ENCODE measurements at places on chromosomes 7 and 10.

DNA sequence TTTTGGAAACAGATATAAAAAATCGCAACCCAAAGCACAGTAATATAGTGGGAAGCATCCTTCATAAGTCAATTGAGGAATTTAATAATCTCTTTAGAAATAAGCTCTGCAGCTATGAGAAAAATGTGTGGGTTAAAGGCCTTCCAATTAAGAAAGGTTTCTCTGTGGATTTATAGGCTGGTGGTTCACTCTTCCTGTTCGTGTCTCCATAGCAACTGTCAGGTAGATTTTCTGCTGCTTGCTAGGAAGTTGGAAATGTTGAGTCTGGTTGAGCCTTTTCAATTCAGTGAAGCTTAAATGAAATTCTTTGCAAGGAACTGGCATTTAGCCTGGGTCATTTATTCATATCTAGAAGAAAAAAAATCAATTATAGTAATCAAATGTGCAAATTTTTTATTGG, 652.8 kb upstream of the CELF2 start:
- no peak for DNase-seq

GRCh38 chr10:80945264-80945880, 407.7 kb downstream of the SH2D4B start:
- no peak for DNase-seq

DNA sequence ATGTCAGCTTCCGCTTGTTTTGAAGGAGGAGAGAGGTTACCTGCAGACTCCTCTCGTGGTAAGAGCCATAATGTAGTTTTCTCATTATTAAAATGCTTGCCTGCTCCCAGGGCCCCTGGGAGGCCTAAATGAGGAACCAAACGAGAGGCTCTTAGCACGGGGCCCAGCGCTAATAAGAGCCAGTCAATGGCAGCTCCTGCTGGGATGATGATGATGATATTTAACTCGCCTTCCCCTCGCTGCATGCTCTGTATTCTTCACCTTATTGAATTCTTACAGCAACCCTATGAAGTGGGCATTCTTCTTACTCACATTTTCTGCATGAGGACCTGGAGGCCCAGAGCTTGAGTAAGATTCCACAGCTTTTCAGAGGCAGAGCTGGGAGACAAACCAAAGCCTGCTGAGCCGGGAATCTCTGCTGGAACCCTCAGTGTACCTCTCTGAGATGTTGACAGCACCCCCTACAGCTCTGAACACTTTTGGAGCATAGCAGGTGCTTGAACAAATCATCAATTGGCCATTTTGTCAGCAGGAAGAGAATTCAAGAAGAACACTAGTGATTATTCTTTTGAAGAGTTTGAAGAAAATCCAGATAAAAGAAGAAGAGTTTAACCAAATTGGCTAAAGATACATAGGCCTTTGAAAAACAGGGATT, 93.1 kb upstream of the HABP2 start:
- no peak for DNase-seq

GRCh38 chr7:80708123-80708522, 69.7 kb downstream of the CD36 start:
- DNase-seq, result no peak

DNA sequence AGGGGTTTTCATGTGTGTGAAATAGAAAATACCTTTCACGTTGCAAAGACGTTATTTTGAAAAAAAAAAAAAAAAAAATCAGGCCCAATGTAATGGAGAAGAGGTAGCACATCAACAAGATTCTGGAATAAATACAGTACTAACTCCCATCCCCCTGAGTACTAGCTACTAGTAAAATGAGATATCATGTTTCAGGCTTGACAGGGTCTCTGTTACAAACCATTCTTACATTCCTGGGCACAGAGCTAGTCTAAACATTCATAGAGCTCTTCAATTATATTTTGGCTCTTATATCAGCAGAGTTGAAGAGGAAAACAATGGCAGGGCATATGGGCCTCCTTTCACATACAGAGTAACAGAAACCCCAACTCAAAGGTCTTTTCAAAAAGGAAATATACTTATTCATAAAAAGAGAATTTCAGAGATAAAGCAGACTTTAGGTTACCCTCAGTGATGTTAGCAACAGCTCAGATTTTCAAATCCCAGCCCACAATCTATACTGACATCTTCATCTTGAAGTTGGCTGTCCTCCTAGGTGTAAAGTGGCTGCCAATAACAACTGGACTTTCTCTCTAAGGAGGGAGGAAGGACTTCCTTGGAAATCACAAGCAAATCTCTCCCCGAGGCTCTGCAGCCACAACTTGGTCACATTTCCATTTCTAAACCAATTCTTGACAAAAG, 18.6 kb downstream of the C7orf33 start:
- no peak for DNase-seq

DNA sequence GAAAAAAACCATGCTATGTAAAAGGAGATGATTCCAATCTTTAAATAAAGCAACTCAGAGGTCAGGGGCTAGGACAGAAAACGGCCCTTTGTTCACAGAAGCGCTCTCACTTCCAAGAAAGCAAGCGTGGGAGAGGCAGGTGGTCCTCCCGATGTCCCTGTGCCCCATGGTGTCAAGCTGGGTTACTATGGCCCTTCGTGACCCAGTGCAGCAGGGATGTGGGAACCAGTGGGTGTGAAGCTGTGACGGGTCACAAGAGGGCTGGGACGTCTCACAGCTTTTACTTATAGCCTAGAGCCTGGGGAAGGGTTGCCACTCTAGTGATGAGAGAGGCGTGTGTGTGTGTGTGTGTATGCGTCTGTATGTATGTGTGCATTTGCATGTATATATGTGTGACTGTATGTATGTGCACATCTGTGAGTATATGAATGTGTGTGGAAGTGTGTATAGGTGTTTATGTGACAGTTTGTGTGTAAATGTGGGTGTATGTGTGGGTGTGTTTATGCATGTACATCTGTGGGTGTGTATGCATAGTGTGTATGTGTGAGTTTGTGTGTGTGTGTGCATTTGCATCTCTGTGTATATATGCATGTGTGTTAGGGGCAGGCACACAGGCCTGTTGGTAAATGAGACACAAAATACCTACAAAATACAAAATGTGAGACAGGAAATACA, 25.2 kb downstream of the HTRA1 start:
- DNase-seq, result no peak

- no peak for DNase-seq
Measured at GRCh38 chr7:34991938-34992840, 45.1 kb downstream of the DPY19L1 start.

DNA sequence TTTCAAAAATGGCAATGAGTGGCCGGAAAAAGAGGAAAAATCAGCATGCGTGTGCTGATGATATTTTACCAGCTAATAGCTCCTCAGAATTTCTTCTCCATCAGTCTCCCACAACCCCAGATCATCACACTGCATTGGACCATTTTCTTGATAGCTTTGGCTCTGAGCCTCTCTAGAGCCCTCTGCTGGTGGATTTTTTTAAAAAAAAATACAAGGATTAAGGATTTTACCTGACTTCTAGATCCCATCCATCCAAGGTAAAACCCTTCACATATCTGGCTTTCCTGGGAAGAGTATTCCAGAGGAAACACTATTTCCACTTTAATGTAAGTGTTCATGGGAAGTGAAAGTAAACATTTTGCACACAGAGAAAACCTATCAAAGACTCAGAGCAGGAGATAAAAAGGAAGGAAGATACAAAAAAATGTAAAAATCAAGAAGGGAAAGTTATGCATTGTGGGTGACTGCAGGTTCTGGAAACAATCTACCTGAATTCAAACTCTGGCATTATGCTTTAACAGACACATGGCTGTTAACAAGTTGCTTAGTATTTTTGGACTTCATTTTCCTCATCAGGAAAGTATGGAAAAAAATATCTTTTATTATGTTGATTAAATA, 380.9 kb downstream of the LRRTM3 start:
- no peak for DNase-seq

DNA sequence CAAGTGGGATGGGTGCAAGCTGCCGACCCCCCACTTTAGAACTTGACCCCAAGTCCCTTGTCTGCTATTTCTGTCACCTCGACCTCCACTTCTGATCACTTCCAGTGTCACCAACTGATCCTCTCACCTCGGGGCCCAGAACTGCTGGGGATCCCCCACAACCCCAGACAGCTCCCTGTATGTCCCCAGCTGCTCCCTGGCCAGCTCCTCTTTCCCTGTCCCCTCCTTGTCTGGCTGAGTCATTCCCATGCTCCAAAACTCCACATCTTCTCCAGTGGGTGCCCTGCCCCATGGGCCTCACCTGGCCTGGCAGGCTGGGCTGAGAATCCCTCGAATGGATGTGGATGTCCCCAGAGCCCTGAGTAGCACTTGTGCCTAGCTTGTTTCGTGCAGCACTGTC, 154.3 kb upstream of the PCBD1 start:
- no peak for DNase-seq

- no peak for DNase-seq
Measured at GRCh38 chr10:4194231-4194630, 409.2 kb upstream of the KLF6 start.

- DNase-seq, result no peak
Measured at GRCh38 chr7:128069373-128070364, 38.4 kb upstream of the LRRC4 start.

DNA sequence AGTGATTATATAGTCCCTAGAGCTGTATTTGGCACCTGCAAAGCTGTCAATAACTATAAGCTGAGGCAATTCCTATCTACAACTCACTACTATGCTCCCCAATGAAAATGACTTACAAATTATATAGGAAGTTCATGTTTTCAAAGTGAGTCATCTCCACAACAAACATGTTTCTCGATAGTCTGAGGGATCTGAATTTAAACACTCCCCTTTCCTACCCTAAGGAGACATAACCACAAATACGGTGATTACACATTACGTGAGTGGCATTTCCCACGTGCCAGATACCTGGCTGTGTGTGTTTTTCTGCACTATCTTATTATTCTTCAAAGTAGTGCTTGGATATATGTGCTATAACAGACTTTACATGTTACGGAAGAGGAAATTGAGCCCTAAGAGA, 122.5 kb upstream of the C1QL3 start:
- no peak for DNase-seq

DNA sequence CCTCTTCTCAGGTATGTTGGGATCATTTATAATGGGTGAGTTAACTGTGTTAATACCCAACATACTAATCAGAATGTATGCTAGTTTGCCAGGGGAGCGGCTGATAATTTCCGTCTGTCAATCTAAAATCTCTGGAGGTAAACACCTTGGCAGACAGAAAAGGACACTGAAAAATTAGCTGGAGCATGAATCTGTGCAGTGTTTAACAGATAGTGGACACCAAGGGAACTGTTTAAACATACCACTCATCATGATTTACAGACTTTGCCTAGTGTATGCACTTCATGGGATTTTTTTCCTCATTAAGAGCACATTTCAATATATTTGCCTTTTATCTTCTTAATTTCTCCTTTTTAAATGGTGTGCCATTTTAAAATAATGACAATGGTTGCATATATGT, 68.2 kb downstream of the SLC13A1 start:
- DNase-seq, result no peak

DNA sequence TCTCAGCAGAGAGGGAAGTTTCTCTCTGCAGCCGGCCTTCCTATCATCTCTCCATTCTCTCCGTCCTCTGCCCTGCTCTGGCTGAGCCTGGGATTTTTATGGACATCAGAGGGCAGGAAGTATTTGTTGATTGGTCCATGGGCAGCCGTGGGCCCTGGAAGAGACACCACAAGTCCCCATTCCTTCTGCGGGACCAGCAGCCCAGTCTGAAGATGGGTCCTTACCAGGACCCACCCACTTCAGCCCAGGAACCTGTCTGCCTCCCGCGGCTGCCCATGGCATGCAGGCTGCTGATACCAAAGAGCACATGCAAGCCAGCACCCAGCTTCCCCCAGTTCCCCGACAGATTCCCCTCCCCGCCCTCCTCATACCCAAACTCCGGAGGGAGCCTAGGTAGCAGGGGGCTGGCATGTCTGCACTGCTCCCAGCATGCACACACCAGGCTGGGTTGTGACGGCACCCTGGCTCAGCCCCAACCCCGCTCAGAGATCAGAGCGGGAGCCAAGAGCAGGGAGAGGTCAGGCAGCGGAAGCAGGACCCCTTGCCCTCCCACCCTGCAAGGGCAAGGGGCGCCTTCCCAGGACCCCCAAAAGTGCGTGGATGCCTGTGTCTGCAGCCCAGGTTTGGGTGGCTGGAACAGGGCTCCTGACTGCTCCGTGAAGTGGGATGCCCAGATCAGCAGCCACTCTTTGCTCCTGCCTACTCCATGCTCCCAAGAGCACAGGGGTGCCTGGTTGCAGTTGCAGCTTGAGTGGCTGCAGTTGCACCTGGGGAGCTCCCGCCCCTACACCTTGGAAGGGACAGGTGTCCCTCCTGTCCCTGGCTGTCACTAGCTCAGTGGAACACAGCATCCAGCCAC, 538.6 kb upstream of the POT1 start:
- no peak for DNase-seq

DNA sequence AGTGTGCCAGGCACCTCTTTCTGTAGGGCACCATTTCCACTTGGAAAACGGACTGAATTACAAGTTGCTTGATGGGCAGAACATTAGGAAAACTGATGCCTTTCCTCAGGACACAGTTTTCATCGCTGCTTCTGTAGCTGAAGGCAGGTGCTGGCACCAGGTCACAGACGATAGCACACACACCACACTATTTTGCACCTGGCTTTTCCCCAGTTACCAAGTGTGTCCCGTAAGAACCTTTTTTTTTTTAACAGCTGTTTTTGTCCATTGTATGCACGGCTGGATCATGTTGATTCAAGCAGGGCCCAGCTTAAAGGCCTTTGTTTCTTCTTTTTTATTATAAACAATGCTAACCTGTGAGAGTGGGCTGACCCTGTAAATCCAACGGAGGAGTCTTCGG, 1.3 kb upstream of the GET4 start:
- DNase-seq, result no peak

- DNase-seq, result no peak
Measured at GRCh38 chr7:80175744-80176143, 41.1 kb downstream of the GNAI1 start.

GRCh38 chr7:111485701-111486380, 76.5 kb downstream of the IMMP2L start:
- DNase-seq, result no peak

GRCh38 chr7:142380069-142380468, 122.2 kb upstream of the PRSS58 start:
- DNase-seq, result no peak

GRCh38 chr7:110358028-110358427, 732.9 kb upstream of the LRRN3 start:
- no peak for DNase-seq

GRCh38 chr10:11407939-11408338, 203.5 kb downstream of the USP6NL start:
- no peak for DNase-seq

- DNase-seq, result no peak
Measured at GRCh38 chr7:153100691-153101237, 341.2 kb downstream of the ACTR3B start.

DNA sequence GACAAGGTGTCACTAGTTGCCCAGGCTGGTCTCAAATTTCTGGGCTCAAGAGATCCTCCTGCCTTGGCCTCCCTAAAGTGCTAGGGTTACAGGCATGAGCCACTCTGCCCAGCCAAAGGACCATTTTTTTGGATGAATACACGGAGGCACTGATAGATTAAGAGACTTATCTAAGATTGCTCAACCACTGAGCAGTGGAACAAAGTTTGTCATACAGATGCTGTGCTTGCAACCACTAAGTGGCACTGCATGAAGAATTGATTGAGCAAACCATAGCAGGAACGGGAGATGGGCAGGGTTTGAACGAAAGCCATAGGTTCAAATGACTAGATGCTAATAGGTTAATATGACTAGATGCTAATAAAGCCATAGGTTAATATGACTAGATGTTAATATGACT, 61.1 kb downstream of the EBLN1 start:
- no peak for DNase-seq
